ENCODE measurements at places on chromosomes 7 and 10. TPM values are rescaled to one million over a fixed set of nuclear protein-coding genes. Genes with fewer than 3 reads are reported as not detected.

DNA sequence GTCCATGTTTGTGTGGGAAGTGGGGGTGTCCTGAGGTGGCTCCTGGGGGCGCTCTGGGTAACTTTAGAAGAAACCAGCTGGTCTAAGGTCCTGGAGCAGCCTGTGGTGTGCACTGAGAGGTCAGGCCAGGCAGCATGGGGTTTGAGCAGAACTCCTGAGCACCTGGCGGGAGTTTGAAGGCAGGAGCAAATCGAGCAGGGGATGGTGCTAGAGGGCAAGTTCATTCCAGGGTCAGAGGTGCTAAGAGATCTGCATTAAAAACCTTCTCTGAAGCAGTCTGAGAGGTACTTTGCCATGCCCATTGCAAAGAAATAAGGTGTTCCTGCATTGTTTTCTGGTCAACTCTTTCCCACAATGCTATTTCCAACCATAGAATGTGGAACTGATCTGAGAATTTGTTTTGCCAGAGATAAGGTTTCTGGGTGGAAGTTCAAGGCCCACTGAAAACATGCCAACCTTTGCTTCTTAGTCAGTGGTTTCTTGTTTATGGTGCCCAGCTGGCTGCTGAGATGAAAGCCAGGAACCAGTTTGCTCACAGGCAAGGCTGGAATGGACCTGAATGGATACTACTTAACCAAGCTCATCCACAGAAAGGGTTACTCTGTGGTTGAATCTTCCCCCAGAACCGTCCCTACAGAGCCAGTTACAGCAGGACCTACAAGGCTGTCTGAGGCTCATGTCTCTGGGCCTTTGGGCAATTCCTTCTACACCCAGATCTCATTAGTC lies 136.3 kb upstream of the TMEM72 start:
- H3K36me3 ChIP-seq = no peaks in the 10 kb centered on the region
- no peaks in the 10 kb centered on the region for H3K27me3 ChIP-seq
- H3K27ac ChIP-seq = no peak overlapping the region
- peak; percentile 45 for DNase-seq
- H3K4me3 ChIP-seq = no peak overlapping the region

- no peak for DNase-seq
- no peaks in the 10 kb centered on the region for H3K36me3 ChIP-seq
- no peak overlapping the region for H3K4me3 ChIP-seq
- H3K27me3 ChIP-seq = no peaks in the 10 kb centered on the region
- no peaks in the 10 kb centered on the region for H3K4me1 ChIP-seq
- H3K27ac ChIP-seq = no peak overlapping the region
Measured at GRCh38 chr7:45599851-45600706, 25.9 kb downstream of the ADCY1 start.

DNA sequence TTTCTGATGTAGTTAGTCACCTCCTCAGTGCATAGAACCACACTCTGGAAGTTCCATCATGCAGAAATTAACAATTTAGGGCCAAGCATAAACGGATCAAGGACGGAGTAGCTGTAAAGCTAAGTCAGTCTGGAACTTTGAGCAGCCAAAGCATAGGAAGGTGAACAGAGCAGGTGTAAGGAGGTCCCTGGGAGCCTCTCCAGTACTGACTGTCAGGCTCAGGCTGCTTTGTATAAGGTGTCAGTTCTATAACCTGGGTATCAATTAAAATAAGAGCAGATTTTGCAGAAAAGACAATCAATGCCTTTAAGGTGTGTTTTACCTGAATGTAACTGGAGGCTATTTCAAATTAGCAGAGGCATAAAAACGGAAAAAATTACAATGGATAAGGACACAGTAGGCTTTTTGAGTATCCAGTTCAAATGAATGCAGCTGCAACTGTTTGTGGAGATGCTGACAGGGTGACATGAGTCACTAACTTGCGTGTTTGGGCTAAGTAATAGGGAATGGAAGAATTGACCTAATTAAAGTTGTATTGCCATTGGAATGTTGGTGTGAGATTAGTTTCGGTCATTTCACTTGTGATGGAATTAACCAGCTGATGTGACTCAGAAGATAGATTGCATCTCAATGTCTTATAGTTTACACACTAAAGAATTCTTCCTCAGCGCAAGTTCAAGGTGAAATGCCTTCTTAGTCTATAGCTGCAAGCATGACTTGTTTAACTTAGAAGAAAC lies 417.9 kb upstream of the CNTNAP2 start:
- no peaks in the 10 kb centered on the region for H3K27me3 ChIP-seq
- no peaks in the 10 kb centered on the region for H3K4me1 ChIP-seq
- no peaks in the 10 kb centered on the region for H3K36me3 ChIP-seq
- DNase-seq = no peak

GRCh38 chr7:130695840-130696239 lies 9.5 kb upstream of the TSGA13 start:
- H3K27ac ChIP-seq = no peak overlapping the region
- no peak overlapping the region for H3K4me3 ChIP-seq
- H3K36me3 ChIP-seq = no peaks in the 10 kb centered on the region
- no peaks in the 10 kb centered on the region for H3K27me3 ChIP-seq

DNA sequence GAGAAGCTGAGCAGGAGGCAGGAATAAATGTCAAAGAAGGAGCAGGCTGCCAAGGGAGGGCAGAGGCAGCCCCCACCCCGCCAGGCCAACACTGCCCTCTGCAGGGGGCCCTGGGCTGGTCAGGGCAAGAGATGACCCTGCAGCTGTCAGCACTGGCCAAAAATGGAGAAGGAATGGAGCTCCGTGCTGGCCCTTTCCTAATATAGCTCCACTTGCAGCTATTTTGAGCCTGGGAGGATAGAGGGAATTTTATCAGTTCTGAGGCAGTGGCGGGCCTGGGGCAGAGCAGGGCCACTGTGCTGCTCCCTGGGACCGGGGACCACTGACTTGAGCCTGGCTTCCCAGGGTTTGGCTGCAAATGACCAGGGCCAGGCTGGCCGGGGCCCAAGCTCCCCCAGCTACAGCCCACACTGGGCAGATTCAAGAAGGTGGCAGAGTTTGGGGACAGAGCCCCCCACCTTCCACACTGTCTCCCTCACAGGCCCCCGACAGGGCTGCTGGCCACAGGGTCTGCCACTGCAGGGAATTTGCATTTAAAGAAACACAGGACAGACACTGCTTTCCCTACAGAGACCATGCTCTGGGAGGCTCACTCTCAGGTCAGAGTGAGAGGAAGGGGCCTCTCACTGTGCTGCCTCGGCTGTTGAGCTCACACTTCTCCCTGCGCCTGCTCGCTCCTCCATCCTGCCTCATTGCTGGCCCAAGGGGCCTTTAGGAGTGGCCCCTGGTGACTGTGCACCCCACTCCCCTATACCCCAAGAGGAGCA lies 16.2 kb downstream of the LDB3 start:
- no peaks in the 10 kb centered on the region for H3K36me3 ChIP-seq
- H3K4me1 ChIP-seq = peaks cover 15% of the 10 kb centered on the region
- no peak overlapping the region for H3K4me3 ChIP-seq
- no peaks in the 10 kb centered on the region for H3K27me3 ChIP-seq

DNA sequence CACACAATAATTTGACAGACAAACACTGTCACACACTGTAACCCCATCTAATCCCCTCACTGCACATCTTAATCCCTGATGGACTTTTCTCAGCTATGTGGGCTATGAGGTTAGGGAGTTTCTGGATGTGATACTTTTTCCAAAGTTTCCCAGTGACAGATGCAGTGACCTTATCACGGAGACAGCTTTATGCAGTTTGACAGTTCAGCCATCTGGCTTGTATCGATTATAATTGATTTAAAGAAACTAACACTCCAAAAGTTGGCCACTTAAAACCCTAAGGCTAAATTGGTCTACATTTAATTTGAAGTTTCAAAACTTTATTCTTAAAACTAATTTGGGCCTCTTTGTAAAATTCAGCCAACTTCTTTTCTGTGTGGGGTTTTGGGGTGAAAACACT lies 196.7 kb downstream of the SDK1 start:
- H3K27ac ChIP-seq = no peak overlapping the region
- H3K4me3 ChIP-seq = no peak overlapping the region
- H3K4me1 ChIP-seq = no peaks in the 10 kb centered on the region
- no peaks in the 10 kb centered on the region for H3K36me3 ChIP-seq

DNA sequence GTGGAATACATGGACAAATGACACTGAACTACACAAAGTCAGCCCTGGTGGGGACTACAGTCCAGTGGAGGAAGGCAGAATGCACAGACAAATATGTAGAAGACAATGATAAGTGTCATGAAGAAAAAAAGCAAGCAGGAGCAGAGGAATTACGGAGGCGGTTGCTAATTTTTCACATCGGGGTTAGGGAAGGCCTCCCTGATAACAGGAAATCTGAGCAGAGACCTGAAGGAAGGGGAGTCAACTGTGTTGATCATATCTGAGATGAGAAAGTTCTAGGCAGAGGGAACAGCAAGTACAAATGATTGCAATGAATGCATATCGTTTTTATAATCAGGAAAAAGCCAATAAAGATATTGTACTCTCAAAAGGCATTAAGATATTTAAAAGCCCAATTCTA lies 14.0 kb downstream of the KIAA1549 start:
- H3K36me3 ChIP-seq = no peaks in the 10 kb centered on the region
- no peak overlapping the region for H3K4me3 ChIP-seq
- no peak for DNase-seq
- H3K27ac ChIP-seq = no peak overlapping the region
- H3K4me1 ChIP-seq = 0 out of 2 replicates have a peak, but pooled peaks cover 6% of the 10 kb centered on the region

- H3K4me1 ChIP-seq = no peaks in the 10 kb centered on the region
- no peak overlapping the region for H3K4me3 ChIP-seq
- H3K27ac ChIP-seq = no peak overlapping the region
- no peak for DNase-seq
- no peaks in the 10 kb centered on the region for H3K36me3 ChIP-seq
Measured at GRCh38 chr10:78899098-78899754, 169.5 kb upstream of the ZMIZ1 start.

- peaks cover 63% of the 10 kb centered on the region for H3K4me1 ChIP-seq
- H3K27ac ChIP-seq = peak overlapping the region; percentile 94
- H3K4me3 ChIP-seq = no peak overlapping the region
- H3K36me3 ChIP-seq = no peaks in the 10 kb centered on the region
Measured at GRCh38 chr7:41912851-41913567, 210.1 kb upstream of the INHBA start.

The TMEM130 gene
- total RNA-seq = not detected

The ZPBP gene
- total RNA-seq = not detected

The BTBD16 gene
- not detected for total RNA-seq

The PPP1R9A gene
- not detected for total RNA-seq

Measured in GM23248 (cell line).